ENCODE measurements at places on chromosomes 2 and 18. TPM values are rescaled to one million over a fixed set of nuclear protein-coding genes. Genes with fewer than 3 reads are reported as not detected.

DNA sequence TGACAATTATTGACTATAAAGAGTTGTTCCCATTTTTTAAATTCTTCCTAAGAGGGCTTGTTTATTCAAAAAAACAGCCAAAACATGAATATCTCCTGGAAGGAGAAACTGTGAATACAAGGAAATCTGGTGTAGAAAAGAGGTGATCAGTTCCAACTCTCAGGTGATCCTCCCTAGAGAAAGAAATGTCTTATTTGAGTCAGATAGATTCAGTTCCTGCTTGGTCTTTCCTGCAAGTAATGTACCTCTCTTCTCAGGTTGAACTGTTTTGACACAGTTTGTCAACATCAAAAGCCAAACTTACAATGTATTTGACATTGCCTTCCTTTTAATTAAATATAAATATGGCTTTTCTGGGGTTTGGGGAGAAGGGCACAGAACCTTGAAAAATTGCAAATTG is 567.4 kb downstream of the ARHGAP15 start:
- no peak for DNase-seq

DNA sequence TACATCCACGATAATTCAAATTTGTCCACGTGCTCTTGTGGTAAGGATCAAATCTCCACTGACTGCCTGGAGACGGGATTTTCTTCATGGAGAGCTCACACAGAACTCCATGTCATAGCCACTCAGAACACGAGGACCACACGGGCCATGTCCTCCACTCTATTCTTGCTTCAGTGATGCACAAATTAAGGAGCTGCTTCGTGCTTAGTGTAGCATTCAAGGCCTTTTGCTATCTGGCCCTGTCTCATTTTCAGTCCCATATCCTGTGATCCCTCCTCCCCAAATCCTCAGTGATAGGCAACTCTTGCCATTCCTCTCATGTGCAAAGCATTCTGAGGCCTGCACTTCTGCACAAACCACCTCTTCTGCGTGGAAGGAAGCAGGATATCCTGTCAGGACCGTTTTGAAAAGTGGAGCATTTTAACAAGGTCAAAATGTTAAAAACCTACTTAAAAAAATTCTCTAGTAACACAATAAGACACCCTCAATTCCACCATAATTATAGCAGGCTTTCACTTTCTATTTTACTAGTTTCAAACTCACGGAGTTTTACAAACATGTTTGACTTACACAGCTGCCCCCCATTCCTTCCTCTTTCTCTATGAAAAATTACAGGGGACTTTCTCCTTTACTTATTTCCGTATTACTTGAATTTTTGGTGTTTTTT is 35.2 kb downstream of the ST3GAL5 start:
- DNase-seq, result no peak

The RAPGEF4 gene
- total RNA-seq, result 0.17 TPM

The STEAP3 gene
- total RNA-seq, result 1.1 TPM

The GALNT14 gene
- 7.9 TPM for total RNA-seq
